Left cardiac atrium (tissue), 4 donors: ENCODE measurements at places on chromosomes 3 and 15.

GRCh38 chr3:144128108-144128892 is 156.7 kb downstream of the DIPK2A start:
- no peak for DNase-seq

- DNase-seq, result no peak
Measured at GRCh38 chr3:73563896-73564582, 60.7 kb downstream of the PDZRN3 start.

DNA sequence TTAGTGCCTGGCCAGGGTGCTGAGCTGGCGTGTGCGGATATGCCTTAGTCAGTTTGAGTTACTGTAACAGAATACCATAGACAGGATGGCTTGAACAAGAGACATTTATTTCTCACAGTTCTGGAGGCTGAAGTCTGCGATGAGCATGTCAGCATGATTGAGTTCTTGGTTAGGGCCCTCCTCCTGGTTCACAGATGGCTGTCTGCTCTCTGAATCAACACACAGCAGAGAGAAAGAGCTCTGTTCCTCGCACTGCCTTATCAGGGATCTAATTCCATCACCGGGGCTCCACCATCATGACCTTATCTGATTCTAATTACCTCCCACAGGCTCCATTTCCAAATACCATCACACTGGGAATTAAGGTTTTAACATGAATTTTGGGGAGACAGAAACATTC is 386.6 kb upstream of the DPH6 start:
- no peak for DNase-seq

GRCh38 chr3:37116998-37117397 is 57.4 kb downstream of the LRRFIP2 start:
- no peak for DNase-seq

- no peak for DNase-seq
Measured at GRCh38 chr3:81173514-81173913, 587.9 kb downstream of the GBE1 start.
